ENCODE measurements at places on chromosomes 1 and 21.

- peak; percentile 50 for DNase-seq
Observed at GRCh38 chr1:169109561-169110134, 3.2 kb downstream of the ATP1B1 start.

- DNase-seq, result no peak
Observed at GRCh38 chr1:1073743-1074587, at the start of gene RNF223. RNF223 (minus strand) TSS chr1:1074306; CDS start chr1:1072566, 1,740 bp downstream.

GRCh38 chr1:23291706-23292105 is 52.4 kb downstream of the HNRNPR start:
- DNase-seq, result no peak

GRCh38 chr1:33001282-33001681 is 35.4 kb downstream of the AK2 start:
- DNase-seq, result no peak

- DNase-seq, result peak; percentile 14
Observed at GRCh38 chr1:106924360-106924759, 132.1 kb upstream of the PRMT6 start.

- DNase-seq, result no peak
Observed at GRCh38 chr1:229710746-229711145, 84.7 kb downstream of the URB2 start.

DNA sequence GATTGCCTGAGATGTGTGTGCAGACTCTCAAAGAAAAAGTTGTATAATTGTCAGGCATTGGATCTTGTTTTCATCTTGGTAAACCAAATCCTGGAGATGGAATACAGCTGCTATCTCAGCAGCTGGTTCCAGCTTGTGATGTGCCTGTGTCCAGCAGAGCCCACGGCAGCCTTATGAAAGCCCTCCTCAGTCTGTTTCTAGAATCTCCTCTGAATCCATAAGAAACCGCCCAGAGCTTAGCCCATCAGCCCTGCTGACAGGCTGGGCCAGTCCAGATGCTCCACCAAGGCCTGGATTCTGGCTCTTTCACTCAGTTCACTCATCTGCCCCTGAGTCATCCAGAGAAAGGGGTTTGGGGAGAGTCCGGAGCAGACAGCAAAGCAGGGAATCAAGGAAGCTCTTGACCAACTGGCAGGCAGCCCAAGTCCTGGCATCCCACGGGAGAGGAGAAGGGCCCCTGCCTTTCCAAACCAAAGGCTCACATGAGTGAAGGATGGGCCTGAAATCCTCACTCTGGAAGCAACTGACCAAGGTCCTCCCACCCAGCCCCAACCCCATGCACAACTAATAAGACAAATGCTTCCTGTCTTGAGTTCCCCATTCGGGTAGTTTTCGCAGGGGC is 45.7 kb downstream of the NAV1 start:
- no peak for DNase-seq

DNA sequence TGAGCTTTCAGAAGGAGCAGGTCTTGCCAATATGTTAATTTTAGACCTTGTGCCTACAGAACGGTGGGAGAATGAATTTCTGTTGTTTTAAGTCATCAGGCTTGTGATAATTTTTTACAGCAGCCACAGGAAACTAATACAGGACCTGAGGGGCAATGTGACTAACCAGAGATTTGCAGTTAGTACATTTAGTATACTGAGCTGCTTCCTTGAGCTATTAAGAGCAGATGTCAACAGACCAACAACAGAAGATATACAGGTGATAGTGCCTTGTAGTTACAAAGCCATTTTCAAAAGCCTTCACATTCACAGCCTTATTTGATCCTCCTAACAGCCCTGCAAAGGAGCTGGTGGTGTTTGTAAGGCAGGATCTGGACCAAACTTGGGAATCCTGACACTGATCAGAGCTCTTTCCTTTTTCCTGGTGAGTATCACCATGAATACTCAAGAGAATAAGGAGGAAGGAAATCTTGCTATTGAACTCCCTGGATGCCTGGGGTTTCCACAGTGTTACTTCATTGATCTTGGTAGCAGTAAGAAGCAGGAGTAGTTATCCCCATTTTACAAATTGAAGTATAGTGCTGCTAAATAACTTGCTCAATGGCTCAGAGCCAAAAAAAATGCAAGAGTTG is 4.7 kb upstream of the SLAMF1 start:
- DNase-seq, result no peak

- no peak for DNase-seq
Observed at GRCh38 chr1:183732236-183732880, 72.6 kb upstream of the RGL1 start.

DNA sequence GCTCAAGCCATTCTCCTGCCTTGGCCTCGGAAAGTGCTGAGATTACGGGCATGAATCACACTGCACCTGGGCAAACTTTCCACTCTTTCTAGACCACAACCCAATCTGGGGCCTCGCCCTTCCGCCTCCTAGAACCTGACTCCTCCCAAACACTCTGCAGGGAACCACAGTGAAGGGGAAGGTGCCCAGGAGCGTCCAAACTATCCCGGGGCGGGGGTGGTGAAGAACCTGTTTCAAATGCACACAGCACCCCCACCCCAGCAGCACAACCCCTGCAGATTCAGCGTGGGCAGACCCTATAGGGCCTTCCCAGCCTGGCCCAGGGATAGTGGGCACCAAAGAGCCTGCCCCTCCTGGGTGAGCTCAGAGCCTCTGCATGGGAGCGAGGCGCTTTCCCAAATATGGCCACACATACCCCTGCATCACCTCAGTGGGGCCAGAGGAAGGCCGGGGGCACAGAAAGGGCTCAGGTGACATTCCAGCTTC is 86.9 kb downstream of the STUM start:
- DNase-seq, result no peak

DNA sequence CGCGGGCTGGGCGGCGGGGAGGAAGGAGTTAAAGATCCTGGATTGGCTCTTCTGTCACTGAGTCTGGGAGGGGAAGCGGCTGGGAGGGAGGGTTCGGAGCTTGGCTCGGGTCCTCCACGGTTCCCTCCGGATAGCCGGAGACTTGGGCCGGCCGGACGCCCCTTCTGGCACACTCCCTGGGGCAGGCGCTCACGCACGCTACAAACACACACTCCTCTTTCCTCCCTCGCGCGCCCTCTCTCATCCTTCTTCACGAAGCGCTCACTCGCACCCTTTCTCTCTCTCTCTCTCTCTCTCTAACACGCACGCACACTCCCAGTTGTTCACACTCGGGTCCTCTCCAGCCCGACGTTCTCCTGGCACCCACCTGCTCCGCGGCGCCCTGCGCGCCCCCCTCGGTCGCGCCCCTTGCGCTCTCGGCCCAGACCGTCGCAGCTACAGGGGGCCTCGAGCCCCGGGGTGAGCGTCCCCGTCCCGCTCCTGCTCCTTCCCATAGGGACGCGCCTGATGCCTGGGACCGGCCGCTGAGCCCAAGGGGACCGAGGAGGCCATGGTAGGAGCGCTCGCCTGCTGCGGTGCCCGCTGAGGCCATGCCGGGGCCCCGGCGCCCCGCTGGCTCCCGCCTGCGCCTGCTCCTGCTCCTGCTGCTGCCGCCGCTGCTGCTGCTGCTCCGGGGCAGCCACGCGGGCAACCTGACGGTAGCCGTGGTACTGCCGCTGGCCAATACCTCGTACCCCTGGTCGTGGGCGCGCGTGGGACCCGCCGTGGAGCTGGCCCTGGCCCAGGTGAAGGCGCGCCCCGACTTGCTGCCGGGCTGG is at the start of gene NPR1:
NPR1 (plus strand) TSS at position 170 of the 818 bp plus-strand sequence; CDS start at position 591, 421 bp downstream.
- DNase-seq, result no peak

- DNase-seq, result no peak
Observed at GRCh38 chr1:16433030-16433429, 4.2 kb downstream of the SPATA21 start.

DNA sequence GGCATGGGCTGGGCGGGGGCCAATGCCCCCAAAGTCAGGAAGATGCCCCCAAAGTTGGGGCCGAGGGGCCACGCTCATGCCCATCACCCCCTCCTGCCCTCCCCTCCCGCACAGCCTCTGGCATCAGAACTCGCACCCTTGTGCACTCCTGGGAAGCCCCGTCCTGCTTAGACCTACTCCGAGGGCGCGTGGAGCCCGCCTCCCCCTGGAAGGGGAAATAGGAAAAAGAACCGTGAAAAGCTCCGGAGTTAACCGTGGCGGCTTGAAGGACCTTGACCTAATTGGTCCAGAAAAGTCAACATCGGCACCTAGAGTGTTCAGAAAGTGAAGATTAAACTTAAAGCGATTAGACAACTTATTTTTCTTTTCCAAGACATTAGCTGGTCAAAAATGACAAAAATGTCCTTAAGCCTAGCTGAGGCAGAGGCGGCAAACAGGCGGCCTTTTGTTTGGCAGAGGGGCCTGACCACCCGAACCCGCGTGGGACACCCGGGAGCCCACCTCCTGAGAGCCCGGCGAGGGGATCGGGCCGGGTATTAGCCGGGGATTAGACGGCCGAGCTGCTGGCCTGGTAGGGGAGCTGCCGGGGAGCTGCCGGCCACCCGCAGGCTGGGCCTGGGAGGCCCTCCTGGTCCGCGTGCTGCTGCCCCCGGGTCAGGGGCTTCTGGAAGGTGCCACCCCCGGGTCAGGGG is 65.5 kb downstream of the PRDM16 start:
- no peak for DNase-seq

- no peak for DNase-seq
Observed at GRCh38 chr21:36461277-36461917, 18.5 kb downstream of the CLDN14 start.

GRCh38 chr1:42333662-42334239 is 1.3 kb downstream of the FOXJ3 start:
- no peak for DNase-seq

GRCh38 chr1:100523038-100523652 is 14.8 kb upstream of the GPR88 start:
- no peak for DNase-seq

DNA sequence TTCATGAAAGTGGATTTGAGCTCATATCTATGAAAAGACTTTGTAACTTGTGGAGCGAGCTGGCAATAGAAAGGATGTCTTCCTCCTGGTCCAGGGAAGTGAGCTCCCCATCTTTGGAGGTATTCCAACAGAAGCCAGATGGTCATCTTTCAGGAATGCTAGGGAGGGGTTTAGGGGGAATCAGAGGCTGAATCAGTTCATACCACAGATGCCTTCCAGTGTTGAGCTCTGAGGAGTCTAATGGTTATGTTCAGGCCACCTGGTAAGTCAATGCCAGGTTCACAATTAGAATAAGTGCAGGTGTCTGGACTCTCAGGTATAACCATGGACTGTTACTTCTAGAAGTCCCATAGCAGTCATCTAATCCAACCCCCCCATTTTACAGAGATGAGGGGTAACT is 119.1 kb downstream of the ACTL8 start:
- DNase-seq, result no peak

All from HEK293T (cell line).